ENCODE measurements at places on chromosomes 16 and 17.

GRCh38 chr16:66746048-66746447 is 5.4 kb downstream of the DYNC1LI2 start:
- DNase-seq, result no peak

GRCh38 chr17:40090237-40091119 is 9.9 kb downstream of the NR1D1 start:
- no peak for DNase-seq

- no peak for DNase-seq
Measured at GRCh38 chr17:8506145-8506544, 70.5 kb downstream of the NDEL1 start.

GRCh38 chr16:30567991-30568638 is 3.4 kb downstream of the ZNF688 start:
- peak; percentile 19 for DNase-seq

- DNase-seq, result no peak
Measured at GRCh38 chr16:20833086-20833485, 26.8 kb downstream of the REXO5 start.

GRCh38 chr17:42878924-42879595 is 21.5 kb upstream of the G6PC1 start:
- DNase-seq, result no peak

GRCh38 chr17:21278450-21279197 is 5.9 kb upstream of the MAP2K3 start:
- no peak for DNase-seq

GRCh38 chr17:64131606-64132270 is 1.8 kb upstream of the ERN1 start:
- no peak for DNase-seq

GRCh38 chr17:46958041-46958591 is 20.9 kb downstream of the RPRML start:
- no peak for DNase-seq

- no peak for DNase-seq
Measured at GRCh38 chr17:82258555-82258954, 14.9 kb downstream of the CSNK1D start.
